ENCODE measurements at places on chromosomes 6 and 20.

GRCh38 chr20:62540504-62540903 is 64.7 kb upstream of the GATA5 start:
- no peak for ATAC-seq

DNA sequence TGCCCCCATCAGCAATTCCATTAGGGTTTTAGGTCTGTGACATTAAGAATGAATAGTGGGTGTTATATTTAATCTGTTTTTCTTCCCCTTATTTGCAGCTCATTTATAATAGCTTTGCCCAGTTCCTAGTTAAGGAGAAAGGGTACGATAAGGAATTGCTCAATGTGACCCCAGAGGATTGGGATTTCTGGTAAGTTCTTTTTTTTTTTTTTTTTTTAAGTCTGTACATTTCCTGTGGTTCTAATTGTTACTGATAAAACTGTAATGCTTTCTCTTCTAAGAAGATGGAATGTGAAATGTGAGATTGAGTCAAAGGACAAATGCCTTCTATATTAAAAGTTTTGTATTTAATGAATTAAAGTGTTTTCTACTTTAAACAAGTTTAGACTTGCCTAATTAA is 5.5 kb downstream of the NT5DC1 start:
- no peak for ATAC-seq

DNA sequence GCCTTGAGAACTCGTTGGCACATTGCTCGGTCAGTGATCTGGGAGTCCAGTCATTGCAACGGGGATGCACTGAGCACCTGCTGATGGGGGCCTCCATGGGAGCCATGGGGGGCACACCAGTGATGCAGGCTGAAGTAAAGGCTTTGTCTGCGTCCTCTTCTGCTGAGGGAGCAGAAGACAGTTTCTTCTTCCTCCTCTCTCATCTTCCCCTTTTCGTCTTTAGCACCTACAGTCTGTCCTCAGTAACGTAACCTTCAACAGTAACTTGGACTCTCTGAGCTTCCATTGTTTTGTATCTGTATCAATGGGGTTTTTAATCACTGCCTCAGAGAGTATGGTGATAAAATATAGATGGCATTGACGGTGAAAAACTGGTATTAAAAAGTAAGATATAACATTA is 240.0 kb downstream of the TMEM242 start:
- ATAC-seq, result no peak

GRCh38 chr20:54510541-54511129 is 35.2 kb downstream of the DOK5 start:
- ATAC-seq, result no peak

GRCh38 chr20:49282584-49283171 is 4.8 kb upstream of the ZNFX1 start:
- ATAC-seq, result no peak

- ATAC-seq, result peak; percentile 22
Observed at GRCh38 chr20:58192567-58192966, 35.9 kb downstream of the ANKRD60 start.

DNA sequence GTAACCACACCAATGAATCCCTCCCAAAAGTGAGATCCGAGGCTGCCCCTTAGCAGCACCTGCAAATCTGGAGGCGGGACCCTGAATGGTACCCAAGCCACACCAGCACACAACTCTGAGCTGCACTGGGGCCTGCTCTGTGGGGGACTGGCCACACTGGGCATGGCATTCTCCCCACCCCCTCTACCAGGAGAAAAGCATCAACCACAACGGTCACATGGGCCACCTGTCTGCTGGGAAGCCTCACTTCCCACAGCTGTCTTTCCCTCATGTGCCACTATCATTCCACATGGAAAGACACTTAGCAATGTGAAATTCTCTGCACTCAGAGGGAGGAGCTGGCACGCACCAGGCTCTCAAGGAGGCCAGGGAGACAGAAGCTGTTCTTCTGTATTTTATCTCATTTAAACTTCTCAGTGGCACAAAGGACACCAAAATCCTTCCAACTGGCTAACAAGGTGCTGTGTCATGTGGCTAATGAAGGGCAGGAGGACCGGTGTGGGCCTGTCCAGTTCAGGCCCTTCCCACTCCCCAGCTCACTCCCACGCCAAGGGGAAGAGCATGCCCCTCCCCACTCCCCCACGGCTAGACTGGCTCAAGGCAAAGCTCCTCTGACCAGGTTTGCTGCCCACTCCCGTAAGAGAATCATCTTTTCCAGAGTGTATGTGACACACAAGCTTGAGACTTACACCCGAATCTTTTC is 19.0 kb downstream of the YTHDF1 start:
- ATAC-seq, result peak; percentile 37

- ATAC-seq, result no peak
Observed at GRCh38 chr6:125989631-125990030, 3.3 kb downstream of the TRMT11 start.

GRCh38 chr6:73521351-73521985 is 636 bp upstream of the EEF1A1 start:
- ATAC-seq, result no peak

GRCh38 chr6:134921721-134922261 is 28.1 kb downstream of the ALDH8A1 start:
- ATAC-seq, result no peak

DNA sequence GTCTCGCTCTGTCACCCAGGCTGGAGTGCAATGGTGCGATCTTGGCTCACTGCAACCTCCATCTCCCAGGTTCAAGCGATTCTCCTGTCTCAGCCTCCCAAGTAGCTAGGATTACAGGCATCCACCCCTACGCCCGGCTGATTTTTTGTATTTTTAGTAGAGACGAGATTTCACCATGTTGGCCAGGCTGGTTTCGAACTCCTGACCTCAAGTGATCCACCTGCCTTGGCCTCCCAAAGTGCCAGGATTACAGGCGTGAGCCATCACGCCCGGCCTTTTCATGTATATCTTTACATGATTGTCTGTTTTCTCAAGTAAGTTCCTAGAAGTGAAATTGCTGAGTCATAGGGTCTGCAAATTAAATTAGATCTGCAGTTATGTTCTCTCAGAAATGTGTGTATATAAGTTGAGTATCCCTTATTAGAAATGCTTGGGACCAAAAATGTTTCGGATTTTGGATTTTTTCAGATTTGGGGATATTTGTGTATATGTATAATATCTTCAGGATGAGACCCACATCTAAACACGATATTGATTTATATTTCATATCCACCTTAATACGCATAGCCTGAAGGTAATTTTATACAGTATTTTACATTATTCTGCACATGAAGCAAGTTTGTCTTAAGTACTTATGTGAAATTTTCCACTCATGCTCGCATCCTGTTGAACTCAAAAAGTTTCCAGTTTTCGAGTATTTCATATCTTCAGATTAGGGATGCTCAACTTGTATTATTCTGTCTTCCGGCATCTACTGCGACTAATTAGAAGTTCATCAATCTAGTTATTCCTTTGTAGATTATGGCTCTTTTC is 40.4 kb downstream of the TAB2 start:
- ATAC-seq, result no peak

DNA sequence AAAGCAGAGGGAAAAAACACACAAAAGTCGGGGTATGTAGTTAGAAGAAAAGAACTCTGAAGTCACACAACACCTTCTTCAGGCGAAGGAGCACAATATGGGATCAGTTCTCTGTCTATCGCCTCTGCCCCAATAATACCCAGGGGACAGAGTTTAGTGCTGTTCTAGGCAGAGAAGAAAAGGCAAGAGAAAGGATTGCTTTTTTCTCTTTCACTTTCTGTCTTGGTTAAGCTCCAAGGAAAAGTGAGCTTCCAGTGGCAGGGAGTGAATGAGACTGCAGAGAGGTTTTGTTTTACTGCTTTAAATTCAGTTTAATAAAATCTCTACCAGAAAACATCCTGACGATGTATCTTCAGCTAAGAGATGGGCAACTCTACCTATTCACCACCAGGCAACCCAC is 86.6 kb upstream of the STXBP5 start:
- no peak for ATAC-seq

- ATAC-seq, result peak; percentile 62
Observed at GRCh38 chr6:27836783-27837624, 75.2 kb downstream of the OR2B2 start.

GRCh38 chr6:2740581-2740980 is 10.1 kb downstream of the MYLK4 start:
- no peak for ATAC-seq

DNA sequence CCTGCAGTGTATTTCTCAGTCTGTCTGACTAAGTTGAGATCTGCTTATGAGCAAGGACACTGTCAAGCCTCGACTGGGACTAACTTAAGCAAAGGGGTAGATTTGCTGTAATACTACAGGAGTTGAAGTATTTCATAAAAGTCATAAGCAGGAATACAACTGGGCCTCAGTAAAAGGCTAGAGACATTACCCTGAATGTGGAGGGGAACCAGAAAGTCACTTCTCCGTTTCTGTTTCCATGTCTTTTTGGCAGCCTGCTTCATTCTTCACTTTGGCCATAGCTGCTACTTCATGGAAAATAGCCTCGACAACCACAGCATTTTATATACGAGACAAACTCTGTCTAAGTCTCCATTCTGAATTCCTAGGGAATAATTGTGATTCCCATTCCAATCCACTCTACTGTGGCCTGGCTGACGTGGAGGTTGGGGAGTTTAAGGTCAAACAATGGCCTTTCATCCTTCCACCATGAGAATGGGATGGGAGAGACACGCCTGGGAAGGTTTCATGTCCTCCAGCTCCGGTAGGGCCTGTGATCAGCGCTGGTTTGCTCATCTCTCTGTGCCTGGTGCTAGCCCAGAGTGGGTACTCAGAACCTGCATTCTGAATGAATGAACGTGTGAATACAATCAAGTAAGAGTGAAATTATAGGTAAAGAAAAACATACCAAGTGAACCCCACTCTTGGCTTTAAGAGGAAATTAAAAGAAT is 37.1 kb upstream of the DUSP22 start:
- no peak for ATAC-seq

DNA sequence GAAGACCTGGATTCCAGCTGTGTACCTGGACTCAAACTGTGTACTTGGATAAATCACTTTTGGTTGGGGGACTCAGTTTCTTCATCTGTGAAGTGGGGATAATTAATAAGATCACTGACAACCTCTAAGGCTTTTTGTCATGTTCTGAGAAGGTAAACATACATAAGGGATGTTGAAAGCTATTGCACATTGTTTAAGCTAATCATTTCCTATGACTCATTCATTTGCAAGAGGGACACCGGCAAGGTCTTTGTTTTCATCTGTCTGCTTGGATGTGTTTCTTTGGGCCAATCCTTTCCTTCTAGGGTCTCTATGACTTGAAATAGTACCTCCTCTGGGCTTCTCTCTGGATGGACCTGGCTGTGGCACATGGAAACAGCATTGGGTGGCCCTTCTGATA is 6.8 kb downstream of the PROKR2 start:
- ATAC-seq, result no peak

GRCh38 chr6:167089243-167090142 is 33.4 kb upstream of the CCR6 start:
- peak; percentile 29 for ATAC-seq

DNA sequence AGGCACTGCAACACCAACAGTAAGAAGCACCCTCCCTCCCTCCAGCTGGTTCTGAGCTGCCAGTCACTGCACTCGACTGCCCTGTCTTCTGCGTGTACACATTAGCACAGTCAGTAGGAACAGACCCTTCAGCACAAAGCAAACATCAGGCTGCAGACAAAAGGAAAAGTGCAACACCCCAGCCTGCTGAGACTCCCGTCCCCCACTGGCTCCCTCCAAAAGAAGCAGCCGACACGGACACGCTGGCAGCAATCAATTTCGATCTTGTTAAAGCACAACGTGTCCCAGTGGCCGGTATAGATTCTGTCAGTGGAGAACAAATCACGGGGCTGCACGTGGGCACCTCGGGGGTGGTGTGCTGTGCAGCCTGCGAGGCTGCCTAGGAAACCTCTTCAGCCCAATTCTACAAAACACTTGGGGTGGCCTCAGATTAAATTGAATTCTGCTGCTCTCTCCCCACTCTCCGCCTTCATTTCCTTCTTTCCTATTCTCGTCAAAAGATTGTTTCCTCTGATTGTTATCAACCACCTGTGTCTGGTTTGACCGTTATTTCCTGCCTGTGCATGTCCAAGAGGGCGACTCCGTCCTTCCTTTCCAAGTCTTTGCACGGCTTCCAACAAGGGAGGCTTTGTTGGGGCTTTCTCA is 38.7 kb downstream of the TRAF3IP2 start:
- ATAC-seq, result no peak

DNA sequence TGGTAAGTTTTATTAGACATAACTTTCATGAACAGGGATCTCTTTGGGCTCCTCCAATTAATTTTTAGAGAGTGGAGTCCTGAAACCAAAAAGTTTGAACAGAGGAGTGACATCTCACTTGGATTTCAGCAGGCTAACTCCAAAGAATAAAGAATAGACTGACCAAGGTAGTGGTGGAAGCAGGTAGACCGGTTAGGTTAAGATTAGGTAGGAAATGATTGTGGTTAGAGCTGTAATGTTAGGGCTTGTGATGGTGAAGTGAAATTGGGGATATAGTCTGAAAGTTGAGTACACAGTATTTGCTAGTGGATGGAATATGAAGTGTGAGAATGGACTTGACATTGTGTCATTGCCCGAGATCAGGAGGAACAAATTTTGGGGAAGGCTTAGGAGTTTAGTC is 27.8 kb downstream of the QKI start:
- ATAC-seq, result no peak

DNA sequence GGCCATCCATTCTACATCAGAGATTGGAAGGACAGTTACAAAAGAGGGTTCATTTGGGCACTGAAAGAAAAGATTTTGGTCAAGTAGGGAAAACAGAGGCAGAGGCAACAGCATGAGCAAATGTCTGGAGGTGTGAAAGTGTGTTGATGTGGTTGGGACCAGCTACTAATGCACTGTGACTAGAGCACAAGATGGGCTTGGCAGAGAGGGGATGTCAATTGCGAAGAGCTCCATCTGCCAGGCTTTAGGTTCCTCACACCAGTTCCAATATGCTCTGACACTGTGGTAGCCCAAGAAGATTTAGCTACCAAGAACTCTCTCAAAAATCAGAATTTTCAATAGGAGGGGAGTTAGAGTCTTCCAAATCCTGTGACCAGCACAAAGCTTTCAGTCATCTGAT is 42.1 kb downstream of the TRAF3IP2 start:
- no peak for ATAC-seq

DNA sequence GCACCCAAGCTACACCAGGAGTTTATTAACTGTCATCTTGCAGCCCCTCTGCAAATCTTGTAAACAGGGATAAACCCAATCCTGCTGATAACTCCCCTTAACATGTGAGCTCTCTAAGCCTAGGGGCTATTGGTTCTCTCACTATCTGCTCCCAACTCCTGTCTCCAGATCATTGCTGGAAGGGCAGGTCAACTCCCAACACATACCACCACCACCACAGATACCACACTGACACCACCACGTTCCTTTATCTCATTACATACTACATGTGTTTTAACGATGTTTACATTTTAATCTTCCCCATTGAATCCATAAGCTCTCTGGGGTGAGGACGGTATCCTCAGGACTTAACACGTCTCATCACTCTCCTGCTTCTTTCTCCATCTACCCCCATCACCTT is 51.8 kb downstream of the SIM1 start:
- ATAC-seq, result no peak

DNA sequence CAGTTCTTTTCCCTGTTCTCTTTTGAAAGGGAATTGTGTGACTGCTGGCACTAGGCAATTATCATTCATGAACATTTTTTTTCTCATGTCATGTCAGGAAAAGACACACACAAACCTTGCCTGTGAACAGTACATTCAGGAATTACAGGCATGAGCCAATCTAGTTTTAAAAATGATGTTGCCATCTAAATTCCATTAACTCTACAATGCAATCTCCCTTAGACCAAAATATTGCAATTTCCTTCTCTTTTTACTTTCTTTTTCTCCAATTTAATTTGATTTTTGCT is 127.5 kb upstream of the STMND1 start:
- no peak for ATAC-seq

- no peak for ATAC-seq
Observed at GRCh38 chr6:34047913-34048867, 97.7 kb downstream of the GRM4 start.

Data from esophagus mucosa (tissue), 1 donor.